ENCODE measurements at places on chromosomes 5 and 9.

GRCh38 chr9:97386265-97386633 lies 25.6 kb upstream of the TDRD7 start:
- no peak for DNase-seq

DNA sequence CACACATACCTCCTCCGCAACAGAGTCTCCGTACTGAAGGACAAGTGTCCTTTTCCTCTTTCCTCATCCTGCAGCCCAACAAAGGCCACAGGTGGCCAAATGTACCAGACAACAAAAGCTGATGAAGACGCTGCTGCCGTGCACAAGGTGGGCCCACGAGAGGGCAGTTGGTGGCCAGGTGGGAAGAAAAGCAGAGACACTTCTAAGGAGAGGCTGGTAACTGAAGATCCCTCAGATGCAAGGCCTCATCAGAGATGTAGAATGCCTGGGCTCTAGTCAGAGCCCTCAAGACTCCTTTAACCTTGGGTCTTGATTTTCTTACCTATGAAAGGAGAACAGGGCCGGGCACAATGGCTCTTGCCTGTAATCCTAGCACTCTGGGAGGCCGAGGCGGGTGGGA lies 75.7 kb downstream of the NRG2 start:
- DNase-seq, result no peak

- DNase-seq, result no peak
These were observed 230.5 kb downstream of the NSG2 start for GRCh38 chr5:174275959-174276358.

GRCh38 chr5:34490506-34491250 lies 165.4 kb upstream of the RAI14 start:
- peak; percentile 82 for DNase-seq

- DNase-seq, result no peak
These were observed 373.3 kb downstream of the ARHGEF28 start for GRCh38 chr5:73999297-73999696.

DNA sequence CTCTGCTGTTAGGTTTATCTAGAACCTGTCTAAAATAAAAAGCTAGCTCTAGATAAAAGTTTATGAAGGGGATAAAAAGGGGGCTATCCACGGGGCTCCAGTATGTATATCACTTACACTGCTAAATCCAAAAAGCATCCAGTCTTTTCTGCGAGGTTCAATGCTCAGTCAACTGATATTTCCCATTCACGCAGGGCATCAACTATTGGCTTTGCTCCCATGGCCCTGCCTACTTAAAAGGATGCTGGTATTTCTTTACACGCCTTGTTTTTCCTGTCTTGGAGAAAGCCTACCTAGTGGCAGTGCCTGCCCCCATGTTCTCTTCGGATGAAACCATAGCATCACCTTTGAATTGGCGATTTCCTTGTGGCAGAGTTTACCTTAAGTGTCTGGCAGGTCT lies 8.1 kb downstream of the SPRY4 start:
- no peak for DNase-seq

DNA sequence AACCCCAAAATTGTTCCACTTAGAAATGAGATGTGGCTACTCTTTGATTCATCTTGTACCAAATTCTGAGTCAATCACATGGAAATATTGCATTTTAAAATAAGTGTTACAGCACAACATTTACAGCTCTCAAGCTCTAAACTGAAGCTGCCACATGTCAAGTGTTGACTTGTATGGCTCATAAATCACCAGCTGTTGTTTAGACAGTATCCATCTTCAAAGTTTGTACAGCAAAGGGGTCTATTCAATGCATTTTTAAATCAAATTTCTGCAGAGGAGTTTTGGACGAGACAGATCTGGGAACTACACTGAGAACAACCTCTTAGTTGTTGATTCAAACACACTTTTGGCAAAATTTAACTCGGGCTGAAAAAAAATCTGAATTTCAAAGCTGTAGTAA lies 31.4 kb downstream of the CHSY3 start:
- DNase-seq, result no peak

DNA sequence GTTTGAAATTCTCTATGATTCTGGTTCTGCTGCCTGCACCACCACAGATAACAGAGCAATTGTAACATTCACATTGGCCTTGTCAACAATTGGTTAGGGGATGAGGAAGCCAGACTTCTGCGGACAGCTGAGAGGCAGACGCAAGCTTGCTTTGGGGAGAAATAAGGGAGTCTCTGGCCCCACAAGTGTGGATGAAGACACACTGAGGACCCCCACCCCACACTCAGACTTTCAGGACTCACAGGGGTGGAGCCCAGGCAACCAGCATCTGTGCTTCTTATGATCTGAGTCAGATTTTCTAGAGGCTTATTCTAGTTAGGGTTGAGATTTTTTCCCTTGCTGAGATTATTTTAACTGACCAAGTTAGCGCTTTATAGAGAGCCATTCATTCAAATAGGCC lies 140.3 kb upstream of the IRX2 start:
- no peak for DNase-seq

DNA sequence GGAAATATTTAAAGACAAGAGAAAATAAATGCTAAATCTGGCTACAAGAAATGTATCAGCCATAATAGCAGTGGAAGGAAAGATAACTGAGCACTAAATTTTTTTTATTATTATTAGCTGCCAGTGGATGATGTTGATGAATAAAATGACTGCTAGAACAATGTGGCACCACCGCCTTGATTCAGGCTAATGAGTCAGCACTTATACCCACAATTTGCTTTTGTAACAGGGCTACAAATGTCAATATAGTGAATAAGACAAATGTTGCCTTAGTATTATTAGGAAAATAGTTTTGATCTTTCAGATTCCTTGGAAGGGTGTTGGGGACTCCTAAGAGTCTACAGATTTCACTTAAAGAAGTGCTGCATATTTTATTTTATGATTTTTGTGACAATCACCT lies 555.2 kb upstream of the GRAMD2B start:
- no peak for DNase-seq

- no peak for DNase-seq
These were observed 65.5 kb upstream of the SPTLC1 start for GRCh38 chr9:92180669-92181181.

- no peak for DNase-seq
These were observed 87.3 kb upstream of the LMX1B start for GRCh38 chr9:126526218-126527108.

GRCh38 chr5:139664086-139664693 lies 16.0 kb downstream of the CXXC5 start:
- no peak for DNase-seq

DNA sequence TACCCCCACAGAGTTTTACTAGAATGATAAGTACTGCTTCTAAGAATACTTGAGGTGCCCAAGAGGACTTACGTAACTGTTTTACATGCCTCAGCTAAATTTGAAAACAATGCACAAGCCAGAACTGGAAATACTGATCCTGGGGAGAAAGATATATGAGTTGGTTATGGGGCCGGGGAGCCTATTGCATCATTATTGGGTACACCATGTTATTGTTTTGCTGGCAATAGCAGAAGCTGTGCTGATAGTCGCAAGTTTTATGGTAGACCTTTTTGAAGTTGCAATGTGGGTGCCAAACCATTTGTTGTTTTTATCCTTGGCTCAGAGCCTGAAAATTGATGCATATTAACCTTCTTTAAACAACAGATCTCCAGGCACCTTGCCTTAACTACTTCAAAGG lies 108.4 kb upstream of the DHFR start:
- no peak for DNase-seq

DNA sequence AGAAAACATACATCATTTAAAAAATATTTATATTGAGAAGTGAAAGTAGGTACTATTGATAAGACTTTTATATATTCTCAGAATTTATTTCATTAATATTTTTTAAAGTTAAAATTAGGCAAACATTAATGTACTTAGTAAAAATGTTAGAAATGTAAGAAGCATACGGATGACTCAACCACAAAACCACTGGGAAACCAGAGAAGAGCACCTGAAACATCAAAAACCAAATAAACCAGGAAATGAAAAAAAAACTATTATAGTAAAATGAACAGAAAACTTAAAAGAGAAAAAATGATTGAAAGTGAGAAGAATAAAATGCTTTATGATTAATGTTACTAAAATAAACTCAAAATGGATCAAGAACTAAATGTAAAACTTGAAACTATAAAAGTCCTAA lies 233.2 kb upstream of the DAB2 start:
- DNase-seq, result no peak

- DNase-seq, result peak; percentile 80
These were observed 33.5 kb downstream of the PDGFRB start for GRCh38 chr5:150122158-150122510.

DNA sequence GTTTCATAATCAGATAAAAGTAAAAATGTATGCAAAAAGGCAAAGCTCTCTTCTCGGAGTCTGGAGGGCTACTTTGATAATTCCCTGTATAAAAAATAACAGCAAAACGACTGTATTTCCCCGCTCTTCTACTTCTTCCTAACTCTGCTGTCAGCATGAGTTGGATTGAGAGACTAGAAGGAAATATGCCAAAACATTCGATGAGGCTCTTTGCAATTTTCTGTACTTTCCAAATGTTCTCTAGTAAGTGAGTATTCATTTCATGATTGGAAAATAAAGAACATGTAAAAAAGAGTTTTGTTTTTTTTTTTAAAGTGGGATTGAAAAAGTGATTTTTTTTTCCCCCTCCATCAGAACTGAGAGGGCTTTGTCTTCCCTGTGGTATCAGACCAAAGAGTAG lies 677.5 kb downstream of the ACTL7B start:
- DNase-seq, result no peak

GRCh38 chr5:76941000-76941399 lies 11.8 kb upstream of the CRHBP start:
- DNase-seq, result no peak

- DNase-seq, result no peak
These were observed 5.6 kb downstream of the ADAMTS13 start for GRCh38 chr9:133427658-133428348.

- DNase-seq, result no peak
These were observed 259.2 kb upstream of the NFIL3 start for GRCh38 chr9:91682806-91683205.

DNA sequence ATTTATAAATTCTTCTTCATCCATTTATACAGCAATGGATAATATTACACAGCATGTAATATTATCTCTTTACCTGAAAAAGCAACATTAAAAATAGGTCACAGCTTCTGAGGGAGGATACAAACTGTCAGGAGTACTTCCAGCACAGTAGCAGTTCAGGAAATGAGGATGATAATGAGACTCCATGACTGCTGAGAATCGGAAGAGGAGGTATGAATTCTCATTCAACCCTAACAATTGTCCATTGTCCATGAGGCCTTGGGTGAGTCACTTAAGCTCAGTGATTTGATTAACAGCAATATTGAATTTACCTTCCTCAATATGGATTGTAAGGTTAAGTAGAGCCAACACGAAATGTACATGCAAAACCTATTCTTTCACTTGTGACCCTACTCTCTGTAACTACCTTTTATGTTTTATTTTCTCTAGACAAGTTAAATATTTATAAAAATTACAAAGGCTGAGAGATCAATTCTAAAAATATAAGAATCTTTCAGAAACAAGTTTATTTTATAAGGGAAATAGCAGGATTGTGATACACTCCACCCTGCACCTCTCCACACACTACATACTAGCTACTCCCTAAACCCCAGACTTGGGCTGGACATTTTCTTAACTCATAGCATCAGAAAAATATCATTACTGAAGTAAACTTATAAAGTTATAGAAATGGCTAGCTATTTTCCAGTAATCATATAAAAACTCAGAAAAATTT lies 159.1 kb upstream of the ACOT12 start:
- no peak for DNase-seq

DNA sequence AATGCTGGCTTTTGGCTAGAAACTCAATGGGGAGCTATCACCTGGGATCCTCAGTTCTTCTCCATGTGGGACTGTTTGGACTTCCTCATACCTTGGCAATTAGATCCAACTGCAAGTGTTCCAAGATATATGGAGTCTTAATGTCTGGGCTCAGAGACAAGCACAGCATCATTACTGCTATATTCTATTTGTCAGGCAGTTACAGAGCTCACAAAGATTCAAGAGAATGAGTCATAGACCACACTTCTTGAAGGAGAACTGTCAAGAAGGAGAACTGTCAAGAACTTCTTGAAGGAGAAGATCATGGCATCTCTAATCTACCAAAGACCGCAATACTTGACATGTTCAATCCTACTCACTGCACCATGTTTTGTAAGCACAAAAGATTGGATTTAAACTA lies 106.8 kb upstream of the NREP start:
- no peak for DNase-seq

DNA sequence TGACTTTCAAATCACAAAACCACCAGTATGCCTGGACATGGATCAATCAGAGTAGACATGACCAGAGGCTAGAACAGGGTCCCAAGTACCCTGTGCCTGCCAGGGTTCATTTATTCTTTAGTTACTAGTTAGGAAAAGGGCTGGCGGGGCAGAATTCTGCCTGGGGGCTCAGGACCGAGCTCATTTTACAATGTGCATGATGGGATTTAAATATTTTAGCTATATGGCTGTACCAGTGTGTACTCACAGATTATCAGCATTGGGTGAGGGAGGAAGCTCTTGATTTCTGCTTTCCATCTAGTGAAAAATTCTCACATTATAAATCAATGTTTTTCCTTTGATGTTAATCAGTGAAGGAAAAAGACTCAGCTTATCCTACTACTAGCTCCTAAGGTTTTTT lies 1511.1 kb downstream of the EFNA5 start:
- no peak for DNase-seq

DNA sequence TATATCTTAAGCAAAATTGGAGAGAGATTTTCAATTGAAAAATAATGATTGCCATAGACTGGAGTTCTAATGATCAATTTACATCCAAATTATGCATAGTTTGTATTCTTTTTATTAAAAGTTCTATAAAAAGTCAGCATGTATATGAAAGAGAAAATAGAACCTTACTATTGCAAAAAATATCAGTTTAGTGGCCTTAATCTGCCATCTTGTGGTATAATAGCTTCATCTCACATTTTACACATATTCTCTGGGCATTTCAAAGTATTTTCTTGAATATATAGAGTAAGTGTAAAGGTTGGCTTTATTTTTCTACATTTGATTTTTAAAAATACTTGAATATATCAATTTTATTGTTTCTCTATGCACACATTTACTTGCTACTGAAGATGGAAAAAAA lies 1858.6 kb upstream of the CDH9 start:
- DNase-seq, result no peak

DNA sequence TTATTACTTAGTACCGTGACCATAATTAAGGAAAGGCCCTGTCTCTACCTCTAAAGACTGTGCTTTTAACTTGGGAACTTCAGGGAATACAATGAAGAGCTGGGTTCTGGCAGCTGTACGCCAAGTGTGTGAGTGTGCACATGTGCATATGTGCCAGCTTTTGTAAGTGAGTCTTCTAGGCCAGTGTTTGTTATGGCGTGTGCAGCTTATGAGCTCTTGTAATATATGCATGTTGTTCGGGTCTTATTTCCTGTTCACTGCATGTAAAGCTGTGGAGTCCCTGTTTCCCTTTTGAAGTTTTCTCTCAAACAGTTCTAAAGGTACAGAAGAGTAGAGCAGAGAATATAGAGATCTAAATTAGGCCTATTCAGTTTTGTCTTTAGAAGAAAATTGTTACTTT lies 30.5 kb downstream of the TGFBR1 start:
- no peak for DNase-seq

GRCh38 chr5:110335361-110336066 lies 391.0 kb downstream of the TMEM232 start:
- DNase-seq, result no peak
